ENCODE measurements at places on chromosomes 4 and X. TPM values are rescaled to one million over a fixed set of nuclear protein-coding genes. Genes with fewer than 3 reads are reported as not detected.

STK32B gene
- total RNA-seq: not detected

GRCh38 chr4:172780566-172781081 is 388.0 kb upstream of the GALNT7 start:
- DNase-seq: no peak

GRCh38 chr4:110184140-110184790 is 14.2 kb downstream of the ELOVL6 start:
- no peak for DNase-seq

DNA sequence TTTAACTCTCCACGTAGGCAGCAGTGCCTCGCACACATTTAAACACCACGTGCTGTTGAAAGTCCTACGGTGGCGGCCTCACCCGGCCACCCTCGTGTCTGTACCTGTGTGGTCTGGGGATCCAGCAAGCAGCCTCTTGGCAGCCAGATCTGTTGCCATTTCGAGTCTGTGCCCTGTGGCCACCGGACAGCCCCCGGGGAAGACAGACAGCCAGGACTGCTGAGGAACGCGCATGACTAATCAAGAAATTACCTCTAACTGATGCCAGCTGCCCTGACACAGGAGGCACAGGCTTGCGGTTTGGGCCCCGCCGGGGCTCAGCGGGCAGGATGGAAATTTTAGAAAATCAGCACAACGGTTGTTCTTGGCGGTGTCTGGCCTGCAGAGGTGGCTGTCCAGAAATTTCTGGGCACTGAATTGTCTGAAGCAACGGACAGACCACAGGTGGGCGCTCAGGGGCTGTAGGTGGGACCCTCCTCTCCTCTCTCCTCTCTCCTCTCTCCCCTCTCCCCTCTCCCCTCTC is 15.6 kb upstream of the ASMTL start:
- peak; percentile 37 for DNase-seq
